Brain microvascular endothelial cell (primary cell): ENCODE measurements at places on chromosomes 7 and 10.
A peak's percentile ranks its signal among the peaks of the same experiment; 100 is the strongest.

- no peak for DNase-seq
Measured at GRCh38 chr10:5958077-5958476, 19.3 kb downstream of the IL15RA start.

- DNase-seq: no peak
Measured at GRCh38 chr7:112159351-112159750, 46.8 kb downstream of the DOCK4 start.

GRCh38 chr10:23035569-23035968 is 59.8 kb upstream of the MSRB2 start:
- DNase-seq: peak; percentile 20

GRCh38 chr10:6838118-6838517 is 258.0 kb upstream of the PRKCQ start:
- DNase-seq: no peak

GRCh38 chr10:117137031-117137910 is 799 bp downstream of the VAX1 start:
- DNase-seq: no peak

GRCh38 chr10:60573336-60573735 is 183.7 kb upstream of the ANK3 start:
- peak; percentile 20 for DNase-seq

DNA sequence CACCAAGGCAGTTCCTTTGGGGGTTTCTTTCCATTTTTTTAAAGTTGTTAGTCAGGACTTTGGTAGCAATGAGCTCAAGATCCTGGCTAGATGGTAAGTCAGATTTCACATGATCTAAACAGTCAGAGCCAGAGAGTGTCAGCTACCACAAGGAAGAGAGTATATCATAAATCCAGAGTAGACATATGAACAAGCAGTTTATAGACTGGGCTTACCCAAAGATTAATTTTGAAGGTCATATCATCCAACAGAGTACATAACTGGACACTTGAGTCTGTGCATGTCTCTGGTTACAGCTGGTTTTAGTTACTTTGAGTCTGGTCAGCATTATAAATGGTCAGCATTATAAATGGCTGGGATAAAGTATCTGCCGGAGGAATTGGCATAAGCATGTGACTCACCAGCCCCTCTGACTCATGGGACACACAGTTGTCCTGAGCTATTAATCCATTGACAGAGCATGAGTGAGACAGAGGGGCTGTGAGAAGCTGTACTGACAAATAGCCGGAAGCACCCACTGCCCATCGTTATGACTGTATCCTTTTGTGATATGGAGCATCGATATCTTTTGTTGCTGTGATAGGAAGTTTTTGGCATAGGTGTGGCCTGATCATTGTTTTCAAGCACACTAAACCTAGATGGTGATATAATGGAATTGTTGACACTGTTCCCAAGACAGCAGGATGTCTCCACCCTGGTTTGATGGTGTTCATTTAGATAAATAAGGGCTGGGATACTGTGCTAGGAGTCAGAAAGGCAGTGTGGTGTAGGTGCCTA is 19.3 kb downstream of the PPP1R3C start:
- DNase-seq: peak; percentile 98

DNA sequence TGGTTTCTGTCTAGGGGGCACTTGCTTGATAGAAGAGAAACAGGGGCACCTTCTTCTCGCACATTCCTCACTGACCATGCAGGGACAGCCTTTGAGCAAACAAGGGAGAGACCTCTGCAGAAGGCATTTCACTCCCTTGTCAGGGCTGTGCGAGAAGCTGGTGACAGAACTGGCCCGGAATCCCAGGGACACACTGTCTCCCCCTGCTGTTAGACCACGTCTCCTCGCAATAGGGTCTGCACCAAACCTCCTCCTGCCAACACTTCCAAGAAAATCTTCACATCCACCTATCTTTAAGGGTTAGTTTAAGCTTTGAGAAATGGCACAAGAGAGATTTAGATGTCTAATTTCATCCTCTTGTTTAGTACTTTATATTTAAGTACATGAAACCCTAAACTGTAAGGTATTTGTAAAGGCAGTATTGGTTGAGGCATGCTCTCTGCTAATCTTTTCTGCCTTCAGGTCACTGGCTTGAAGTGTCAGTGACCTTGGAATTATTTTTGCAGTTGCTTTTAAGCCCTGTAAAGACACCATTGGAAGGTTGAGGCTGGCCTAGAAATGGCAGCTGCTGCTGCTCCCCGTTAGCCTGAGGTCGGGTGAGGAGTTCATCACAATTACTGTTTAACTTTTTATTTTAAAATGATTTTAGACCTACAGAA is 37.0 kb downstream of the RBM20 start:
- peak; percentile 55 for DNase-seq

DNA sequence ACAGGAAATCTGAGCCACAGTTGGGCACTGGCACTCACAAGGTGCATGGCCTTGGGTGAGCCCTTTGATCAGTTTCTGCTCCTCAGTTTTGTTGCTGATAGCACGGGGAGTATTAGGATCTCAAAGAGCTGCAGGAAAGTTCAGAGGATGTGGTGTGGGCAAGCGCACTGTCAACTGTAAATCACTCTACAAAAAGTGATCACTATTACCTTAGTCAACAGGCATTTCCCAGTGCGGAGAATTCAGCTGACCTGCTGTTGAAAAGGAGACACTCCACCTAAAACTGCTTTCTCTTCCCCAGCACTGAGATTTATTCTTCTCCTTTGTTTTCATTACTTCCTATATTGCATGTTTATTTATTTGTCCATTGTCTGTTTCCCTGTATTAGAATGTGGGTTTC is 331.0 kb downstream of the PRPF18 start:
- DNase-seq: no peak

DNA sequence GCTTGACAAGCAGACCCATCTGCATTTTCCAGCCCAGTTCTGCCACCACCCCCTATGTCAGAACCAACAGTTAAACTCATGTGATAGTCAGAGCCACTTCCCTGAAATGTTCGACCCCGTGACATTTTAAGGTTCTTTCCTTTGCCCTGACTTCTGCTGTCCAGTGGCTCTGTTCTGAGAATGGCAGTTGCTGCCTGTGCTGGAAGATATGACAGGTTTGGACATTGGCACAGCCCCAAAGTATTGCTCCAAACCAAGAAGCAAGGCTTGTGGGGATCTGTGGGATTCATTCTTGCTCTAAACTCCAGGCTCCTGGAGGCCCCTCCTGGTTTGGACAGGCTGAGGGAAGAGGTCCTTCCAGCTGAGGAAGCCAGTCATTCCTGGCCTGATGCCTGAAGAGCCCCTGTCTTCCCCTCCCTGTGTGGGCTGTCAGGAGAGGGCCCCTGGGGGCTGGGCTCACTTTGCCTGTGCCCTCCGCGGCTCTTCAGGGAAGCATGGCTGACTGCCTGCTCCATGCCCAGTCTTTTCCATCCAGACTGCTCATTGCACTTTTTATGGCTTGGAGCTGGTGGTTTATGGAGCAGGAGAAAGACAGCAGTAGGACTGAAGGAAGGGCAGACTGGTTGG is 138.0 kb downstream of the CDH23 start:
- no peak for DNase-seq

DNA sequence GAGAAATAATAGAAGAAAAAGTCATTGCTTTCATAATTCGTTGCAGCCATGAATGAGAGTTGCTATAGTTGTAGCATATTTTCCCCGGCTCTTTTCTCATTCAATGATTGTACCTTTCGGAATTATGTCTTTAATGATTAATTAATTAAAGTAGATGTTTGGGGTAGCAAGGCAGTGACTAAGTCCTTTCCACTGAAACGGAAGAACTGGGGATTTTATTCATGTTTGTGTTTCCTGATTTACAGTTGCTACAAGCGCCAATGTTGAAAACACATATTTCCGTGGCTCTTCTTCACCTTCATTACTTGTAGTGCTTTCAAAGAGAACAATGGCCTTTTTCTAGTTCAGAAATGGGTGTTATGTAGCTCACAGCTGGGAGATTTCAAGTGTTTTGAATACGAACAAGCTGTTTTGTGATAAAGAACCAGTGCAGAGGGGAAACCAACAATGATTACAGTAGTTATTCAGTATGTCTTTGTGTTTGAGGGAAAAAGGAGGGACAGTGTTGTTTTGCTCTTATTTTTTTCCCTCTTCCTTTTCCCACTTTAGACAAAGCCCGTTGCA is 153.5 kb downstream of the NSUN6 start:
- DNase-seq: no peak

GRCh38 chr10:62772186-62772974 is 32.1 kb upstream of the ADO start:
- no peak for DNase-seq

DNA sequence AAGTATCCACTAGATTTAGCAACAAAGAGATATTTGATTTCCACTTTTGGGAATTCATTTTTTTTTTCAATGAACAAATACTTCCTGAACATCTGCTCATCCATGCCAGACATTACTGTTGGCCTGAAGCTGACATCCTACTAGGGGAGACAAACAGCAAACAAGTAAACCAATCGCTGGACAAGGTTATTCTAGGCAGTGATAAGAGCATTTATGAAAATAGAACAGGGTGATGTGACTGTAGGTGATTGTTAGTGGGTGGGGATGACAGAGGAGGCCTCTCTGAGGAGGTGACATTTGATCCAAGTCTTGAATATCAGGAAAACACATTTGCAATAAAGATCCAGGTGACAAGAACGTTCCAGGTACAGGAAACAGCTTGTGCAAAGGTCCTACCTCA is 89.1 kb upstream of the FAM180A start:
- no peak for DNase-seq

DNA sequence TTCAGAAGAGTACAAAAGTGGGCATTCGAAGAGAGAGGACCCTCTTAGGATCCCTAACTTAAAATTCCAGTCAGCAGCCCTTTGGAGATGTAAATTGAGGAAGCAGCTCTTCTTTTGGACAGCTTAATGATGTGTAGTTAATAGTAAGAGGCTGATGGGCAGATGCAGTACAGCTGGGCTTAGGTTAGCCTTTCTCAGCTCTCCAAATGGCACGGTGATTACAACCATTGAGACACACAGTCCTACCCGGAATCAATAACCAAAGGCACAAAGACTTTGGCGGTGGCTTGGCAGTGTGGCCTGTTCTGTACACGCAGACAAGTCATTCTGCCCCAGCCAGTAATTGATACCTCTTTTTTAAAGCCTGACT is 26.8 kb downstream of the GAD2 start:
- no peak for DNase-seq

DNA sequence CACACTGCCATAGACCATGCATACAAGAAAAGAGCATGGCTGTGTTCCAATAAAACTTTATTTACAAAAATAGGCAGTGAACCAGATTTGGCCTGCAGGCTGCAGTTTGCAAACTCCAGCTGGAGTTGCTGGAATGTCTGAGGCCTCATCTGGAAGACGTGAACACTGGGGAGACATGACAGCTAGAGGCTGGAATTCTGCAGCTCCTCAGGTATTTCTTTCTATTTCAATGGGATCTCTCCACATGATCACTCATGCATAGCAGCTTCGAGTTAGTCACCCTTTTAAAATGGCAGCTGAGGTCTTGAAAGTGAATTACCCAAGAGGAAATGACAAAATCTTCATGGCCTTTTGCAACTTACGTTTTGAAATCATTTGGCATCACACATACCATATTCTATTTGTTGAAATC is 52.6 kb upstream of the BET1 start:
- peak; percentile 82 for DNase-seq

DNA sequence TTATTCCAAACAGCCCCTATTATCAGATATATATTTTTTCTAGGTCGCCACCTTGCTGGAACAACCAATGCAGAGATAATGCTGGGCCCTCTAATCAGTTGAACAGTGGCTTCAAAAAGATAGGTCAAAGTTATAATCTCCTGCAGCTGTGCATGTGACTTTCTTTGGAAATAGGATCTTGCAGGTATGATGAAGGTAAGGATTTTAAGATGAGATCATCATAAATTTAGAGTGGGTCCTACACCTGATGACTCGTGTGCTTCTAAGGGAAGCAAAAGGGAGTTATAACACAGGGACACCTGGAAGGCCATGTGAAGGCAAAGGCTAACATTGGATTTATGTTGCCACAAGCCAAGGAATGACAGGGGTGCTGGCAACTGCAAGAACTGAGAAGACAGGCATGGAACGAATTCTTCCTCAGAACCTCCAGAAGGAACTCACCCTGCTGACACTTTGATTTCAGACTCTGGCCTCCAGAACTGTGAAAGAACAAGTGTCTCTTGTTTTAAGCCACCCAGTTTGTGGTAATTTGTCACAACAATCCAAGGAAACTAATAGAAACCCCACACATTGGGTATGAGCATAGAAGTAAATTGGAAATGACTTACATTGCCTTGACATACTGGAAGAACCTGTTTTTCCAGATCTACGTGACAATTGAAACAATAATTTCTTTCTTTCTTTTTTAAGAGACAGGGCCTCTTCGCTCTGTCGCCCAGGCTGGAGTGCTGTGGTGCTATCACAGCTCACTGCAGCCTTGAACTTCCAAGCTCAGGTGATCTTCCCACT is 34.4 kb downstream of the CCDC71L start:
- DNase-seq: no peak

DNA sequence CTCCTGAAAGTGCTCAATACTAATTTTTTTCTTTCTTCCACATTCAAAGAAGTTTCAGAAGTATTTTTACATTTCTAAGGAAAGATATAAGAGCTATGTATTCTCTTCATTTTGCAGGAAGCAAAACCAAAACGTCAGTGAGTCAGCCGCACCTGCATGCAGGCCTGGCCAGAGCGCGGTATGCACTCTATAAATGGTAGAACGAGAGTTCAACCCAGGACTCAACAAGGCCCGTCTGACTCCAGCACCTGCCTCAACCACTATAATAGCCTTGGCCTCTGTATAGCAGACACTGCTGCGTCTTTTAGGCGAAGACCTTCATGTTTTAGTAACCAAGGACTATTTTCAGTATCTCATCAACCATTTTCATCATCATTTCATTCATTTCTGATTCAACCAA is 113.2 kb downstream of the KMT2E start:
- no peak for DNase-seq

DNA sequence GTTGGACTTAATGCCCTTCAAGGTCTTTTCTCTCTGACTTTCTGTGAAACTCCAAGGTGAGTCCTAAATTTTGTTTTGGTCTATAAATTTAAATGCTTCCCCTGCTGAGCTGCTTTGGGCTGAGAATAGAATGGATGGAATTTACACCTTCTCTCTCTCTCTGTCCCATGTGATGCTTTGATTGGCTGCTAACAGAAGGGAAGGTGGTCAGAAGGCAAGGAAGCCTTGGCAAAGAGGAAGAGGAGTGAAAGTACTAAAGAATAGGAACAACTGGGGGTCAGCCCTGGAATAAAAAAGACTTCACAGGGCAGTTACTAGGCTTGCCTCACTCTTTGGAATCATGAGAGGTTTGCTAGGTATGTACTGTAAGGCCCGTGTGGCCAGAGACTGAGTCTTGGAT is 260.2 kb downstream of the AUTS2 start:
- DNase-seq: no peak
